Stimulated activated CD8-positive, alpha-beta memory T cell treated with anti-CD3 and anti-CD28 coated beads, Interleukin-2, amount 100 ng/mL, for 1 hour (primary cell): ENCODE measurements at places on chromosomes 7 and 10.

GRCh38 chr7:1842321-1843221 is 172.5 kb downstream of the ELFN1 start:
- no peak for DNase-seq

- DNase-seq = no peak
Observed at GRCh38 chr7:77923419-77923818, 124.8 kb downstream of the PHTF2 start.

DNA sequence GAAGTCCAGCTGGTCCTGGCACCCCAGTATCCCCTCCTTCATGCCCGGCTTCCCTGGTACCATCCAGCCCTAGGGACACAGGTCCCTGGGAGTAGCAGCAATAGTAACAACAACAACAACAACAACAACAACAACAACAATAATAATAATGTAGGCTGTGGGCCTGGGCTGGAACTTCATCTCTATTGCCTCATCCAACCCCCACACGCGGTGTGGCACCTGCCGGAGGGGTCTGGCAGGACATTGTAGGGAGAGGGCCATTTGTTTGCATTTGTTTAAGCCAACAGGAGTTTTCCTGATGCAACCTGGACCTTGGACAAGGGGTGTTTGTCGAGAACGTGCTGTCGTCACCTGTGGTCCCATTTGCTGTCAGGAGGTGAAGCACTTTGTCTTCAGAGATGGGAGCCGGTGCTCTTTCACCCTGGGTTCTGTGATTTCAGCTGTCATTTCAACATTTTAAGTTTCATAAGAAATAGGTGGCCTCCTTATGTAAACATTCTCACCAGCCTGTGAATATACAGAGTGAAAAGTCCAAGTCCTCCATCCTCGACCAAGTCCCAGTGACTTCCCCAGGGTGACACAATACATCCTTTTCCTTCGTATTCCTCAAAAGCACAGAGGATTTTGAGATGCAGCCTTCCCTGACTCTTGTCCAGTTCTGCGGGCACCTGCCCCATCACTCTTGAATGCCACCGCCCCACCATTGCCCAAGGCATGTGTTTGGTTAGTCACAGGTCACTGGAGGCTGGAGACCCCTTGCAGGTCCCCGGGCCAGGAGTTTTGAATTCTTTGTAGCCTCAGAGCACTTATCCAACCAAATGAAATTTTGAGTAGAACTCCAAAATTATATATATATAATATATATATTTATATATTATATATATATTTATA is 9.2 kb downstream of the LHPP start:
- no peak for DNase-seq

DNA sequence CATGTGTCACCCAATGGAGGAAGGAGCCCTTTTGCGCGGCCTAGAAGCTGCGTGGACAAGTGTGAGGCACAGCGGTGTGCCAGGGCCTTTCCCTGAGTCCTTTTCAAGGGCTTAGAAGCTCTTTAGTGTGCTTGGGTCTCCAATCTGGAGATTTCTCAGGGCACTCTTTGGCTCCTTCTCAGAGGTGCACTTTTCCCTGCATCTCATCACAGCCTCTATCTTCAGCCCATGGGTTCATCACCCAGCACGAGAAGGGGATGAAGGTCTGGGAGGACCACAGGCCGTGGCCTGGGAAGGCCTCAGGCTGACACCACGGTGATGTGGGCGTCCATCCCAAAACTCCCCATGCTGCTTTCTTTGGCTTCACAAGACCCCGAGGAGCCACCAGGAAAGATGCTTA is 233.4 kb downstream of the TEX36 start:
- no peak for DNase-seq

GRCh38 chr10:7836571-7836970 is 18.3 kb downstream of the TAF3 start:
- no peak for DNase-seq

DNA sequence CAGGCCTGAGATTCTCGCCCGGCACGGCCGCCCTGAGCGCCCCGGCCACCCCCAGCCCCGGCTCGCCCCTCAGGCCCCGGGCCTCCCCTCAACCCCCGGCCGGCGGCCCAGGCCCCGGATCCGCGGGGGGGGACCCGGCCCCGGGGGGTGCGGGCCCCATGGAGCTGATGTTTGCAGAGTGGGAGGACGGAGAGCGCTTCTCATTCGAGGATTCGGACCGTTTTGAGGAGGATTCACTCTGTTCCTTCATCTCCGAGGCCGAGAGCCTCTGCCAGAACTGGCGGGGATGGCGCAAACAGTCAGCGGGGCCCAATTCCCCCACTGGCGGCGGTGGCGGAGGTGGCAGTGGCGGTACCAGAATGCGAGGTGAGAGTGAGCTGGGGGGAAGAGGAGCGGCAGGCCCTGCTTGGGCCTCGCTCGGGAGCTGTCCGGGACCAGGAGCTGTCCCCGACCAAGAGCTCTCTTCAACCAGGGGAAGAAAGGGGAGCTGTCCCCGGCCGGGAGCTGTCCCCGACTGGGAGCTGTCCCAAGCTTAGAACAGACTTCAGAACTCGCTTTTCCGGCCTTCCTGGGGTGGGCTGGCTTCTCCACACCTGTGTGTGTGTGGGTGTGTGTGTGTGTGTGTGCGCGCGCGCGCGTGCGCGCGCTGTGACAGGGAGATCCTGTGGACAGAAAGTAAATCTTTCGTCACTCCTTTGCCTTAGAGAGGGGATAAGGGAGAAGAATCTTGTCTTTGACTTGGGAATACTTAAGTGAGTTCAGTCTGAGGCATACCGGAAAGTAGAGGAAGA is 510 bp downstream of the ZSWIM8 start:
- DNase-seq = no peak

DNA sequence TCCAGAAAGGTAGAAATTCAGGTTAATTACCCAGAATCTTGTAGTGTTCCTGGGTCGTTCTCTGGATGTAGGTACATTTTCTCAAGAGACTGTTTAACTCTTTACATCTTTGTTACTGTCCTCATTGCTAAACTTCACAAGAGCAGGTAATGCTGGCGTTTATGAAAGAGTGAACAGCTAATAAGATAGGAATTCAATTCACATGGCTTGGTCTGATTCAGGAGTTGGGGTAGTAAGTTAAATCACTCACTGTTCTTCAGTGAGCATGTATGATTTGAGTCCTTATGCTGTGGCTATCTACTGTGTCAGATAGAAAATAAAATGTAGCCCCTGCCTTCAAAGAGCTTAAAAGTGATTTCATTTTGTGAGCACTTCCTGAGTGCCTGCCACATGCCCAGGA is 480.0 kb downstream of the LRMDA start:
- DNase-seq = no peak

- no peak for DNase-seq
Observed at GRCh38 chr7:101299511-101300464, 21.8 kb downstream of the IFT22 start.

GRCh38 chr10:48389846-48390557 is 83.5 kb downstream of the MAPK8 start:
- no peak for DNase-seq

- DNase-seq = no peak
Observed at GRCh38 chr10:94251098-94251497, 111.6 kb downstream of the NOC3L start.

- DNase-seq = no peak
Observed at GRCh38 chr7:20828947-20829346, 42.3 kb upstream of the SP8 start.

- no peak for DNase-seq
Observed at GRCh38 chr10:5234106-5234860, 37.6 kb downstream of the AKR1C4 start.
